Activated CD8-positive, alpha-beta memory T cell treated with anti-CD3 and anti-CD28 coated beads, Interleukin-2, amount 10 ng/mL, durations not matched to agents 7 days and 5 days (primary cell): ENCODE measurements at places on chromosomes 7 and 10. TPM values are rescaled to one million over a fixed set of nuclear protein-coding genes. Genes with fewer than 3 reads are reported as not detected.

Gene GNAT3
- total RNA-seq: not detected

Gene GRID2IP
- 0.14 TPM for total RNA-seq

DNA sequence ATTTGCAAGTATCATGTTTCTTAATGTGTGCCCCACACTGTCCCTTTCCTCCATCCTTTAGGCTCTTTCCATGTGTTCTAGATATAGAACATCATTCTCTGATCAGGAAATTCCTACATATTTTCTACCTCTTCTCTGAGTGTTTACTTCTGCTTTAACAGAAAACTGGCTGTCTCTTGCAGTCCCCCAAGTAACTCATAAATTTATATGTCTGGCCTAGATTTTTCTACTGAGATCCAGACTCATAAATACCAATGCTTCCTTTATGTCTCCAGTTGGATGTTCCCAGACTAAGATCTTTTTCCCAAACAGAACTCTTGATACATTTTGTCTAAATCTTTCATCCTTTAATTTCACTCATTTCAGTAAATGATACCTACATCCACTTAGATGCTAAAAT, 181.8 kb downstream of the CDK14 start:
- H3K4me3 ChIP-seq: no peak overlapping the region
- no peaks in the 10 kb centered on the region for H3K4me1 ChIP-seq
- DNase-seq: no peak
- no peaks in the 10 kb centered on the region for H3K27me3 ChIP-seq
- H3K36me3 ChIP-seq: no peaks in the 10 kb centered on the region

DNA sequence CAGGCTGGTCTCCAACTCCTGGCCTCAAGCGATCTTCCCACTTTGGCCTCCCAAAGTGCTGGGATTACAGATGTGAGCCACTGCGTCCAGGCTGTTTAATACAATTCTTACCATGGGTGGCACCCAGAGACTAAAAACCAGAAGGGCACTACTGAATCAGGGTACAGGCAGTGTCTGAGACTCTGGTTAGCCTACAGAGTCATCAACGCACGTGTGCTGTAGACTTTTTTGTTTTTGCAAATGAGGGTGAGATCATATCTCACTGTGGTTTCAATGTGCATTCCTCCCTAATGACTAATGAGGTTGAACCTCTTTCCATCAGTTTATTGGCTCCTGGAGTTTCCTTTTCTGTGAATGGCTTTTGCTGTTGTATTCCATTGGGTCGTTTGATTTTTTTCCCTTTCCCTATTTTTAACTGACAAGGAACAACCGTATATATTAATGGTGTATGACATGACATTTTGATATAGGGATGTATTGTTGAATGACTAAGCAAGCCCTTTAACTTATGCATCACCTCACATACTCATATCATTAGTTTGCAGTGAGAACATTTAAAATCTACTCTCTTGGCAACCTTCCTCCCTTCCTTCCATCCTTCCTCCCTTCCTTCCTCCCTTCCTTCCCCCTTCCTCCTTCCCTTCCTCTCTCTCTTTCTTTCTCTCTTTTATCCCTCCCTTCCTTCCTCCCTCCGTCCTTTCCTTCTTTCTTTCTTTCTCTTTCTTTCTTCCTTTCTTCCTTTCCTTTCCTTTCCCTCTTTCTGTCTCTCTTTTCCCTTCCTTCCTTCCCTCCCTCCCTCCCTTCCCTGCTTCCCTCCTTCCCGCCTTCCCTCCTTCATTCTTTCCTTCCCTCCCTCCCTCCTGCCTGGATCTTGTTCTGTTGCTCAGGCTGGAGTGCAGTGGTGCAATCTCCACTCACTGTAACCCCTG, 9.3 kb upstream of the TMEM270 start:
- peaks cover 33% of the 10 kb centered on the region for H3K4me1 ChIP-seq
- DNase-seq: peak; percentile 53
- H3K36me3 ChIP-seq: no peaks in the 10 kb centered on the region
- H3K27me3 ChIP-seq: peaks cover 27% of the 10 kb centered on the region
- H3K4me3 ChIP-seq: no peak overlapping the region
- H3K27ac ChIP-seq: peak overlapping the region; percentile 49

GRCh38 chr10:124516181-124516580, 54.6 kb downstream of the LHPP start:
- peaks cover 8% of the 10 kb centered on the region for H3K4me1 ChIP-seq
- no peak overlapping the region for H3K27ac ChIP-seq
- no peaks in the 10 kb centered on the region for H3K27me3 ChIP-seq
- no peaks in the 10 kb centered on the region for H3K36me3 ChIP-seq
- no peak for DNase-seq
- H3K4me3 ChIP-seq: no peak overlapping the region

DNA sequence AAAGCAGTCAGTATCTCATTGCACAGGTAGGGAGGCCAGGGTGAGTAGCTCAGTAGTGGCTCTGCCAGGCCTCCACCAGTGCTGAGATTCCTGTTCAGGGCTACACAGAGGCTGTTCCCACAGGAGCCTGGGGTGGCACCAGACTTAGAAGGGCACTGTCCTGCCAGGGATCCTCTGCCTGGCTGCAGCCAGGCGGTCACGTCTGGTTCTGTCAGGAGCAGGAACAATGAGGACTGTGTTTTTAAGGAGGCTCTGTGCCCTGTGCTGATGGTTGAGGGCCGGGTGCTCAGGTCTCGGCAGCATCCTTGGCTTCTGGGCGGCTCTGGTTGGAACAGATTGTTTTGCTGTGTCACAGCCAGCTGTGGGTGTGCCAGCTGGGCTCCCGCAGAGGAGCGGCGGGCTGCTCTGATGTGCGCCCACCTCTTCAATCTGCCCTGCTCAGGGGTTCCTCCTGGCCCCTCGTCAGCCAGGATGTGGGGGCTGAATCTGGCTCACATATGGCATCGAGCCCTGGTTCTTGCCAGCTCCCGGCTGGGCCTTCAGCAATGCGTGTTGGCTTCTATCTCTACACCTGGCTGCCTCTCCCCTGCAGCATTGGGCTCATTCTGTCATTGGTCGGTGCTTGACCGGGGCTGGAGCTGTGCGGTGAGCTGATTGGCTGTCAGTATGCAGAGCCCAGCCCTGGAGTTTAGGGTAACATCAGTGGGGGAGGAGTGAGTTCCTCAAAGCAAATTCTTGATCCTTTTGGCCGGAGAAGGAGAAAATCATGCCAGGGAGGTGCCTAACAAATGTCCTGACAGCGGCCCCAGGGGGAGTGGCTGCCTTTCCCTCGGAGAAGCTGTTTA, 41.2 kb downstream of the TACR2 start:
- DNase-seq: no peak
- H3K4me1 ChIP-seq: peaks cover 8% of the 10 kb centered on the region
- no peaks in the 10 kb centered on the region for H3K27me3 ChIP-seq
- no peak overlapping the region for H3K4me3 ChIP-seq

DNA sequence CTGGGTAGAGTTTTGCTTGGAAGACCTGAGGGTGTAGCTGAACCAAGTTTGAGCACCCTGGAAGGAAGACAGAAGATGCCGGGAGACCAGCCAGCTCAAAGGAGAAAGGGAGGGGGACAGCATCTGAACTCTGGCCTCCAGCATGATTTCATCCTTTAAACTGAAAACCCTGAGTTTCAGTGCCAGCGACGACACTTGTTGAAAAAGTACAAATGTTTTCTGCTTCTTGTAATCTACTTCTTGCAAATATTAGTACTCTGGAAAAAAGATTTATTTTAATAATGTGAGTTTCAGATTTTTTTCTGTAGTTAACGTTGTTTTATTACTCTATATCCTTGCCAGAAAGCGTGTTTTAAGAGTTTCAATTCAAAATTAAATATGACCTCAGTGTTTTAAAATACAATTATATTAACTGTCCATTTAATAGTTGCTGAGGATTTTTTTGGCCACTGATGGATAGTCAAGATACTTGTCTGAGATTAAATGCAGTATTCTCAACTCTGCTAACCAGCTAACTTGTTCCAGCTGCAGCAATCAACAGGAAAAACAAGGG, 227.7 kb downstream of the MGMT start:
- no peak overlapping the region for H3K4me3 ChIP-seq
- no peak for DNase-seq
- no peaks in the 10 kb centered on the region for H3K27me3 ChIP-seq
- H3K36me3 ChIP-seq: no peaks in the 10 kb centered on the region
- no peak overlapping the region for H3K27ac ChIP-seq

DNA sequence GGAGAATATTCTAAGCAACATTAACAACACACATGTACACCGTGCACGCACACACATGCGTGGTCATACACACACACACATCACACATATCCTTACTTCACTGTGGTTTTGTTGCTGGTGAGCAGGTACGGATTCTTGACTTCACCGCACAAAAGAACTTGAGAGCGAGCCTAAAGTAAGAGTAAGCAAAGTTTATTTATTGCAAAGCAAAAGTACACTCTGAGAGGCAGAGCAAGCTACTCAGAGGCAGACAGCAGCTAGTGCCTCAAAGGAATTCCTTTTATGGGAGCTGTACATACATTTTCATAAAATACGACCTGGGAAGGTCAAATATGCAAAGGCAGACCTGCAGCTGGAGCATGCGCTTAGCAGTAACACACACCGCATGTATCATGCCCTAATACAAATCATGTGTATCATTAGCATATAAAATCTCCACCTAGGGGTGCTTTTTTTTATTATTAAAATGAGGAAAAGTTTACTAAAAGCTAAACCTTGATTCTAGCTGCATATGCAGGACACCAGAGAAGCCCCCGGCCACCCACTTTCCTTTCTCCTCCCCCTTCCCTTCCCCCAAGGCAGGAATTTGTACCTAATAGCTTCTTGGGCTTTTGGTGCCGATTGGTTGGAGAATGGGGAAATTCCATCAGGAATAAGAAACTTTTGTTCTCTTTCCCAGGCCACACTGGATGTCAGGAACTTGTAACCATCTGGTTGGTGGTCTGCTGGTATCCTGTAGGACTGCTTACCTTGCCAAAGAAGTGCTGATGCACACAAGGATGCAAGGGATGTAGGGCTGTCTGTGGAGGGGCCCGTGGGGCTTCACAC, 16.5 kb upstream of the GPR37 start:
- H3K27ac ChIP-seq: no peak overlapping the region
- no peaks in the 10 kb centered on the region for H3K4me1 ChIP-seq
- H3K4me3 ChIP-seq: no peak overlapping the region
- no peak for DNase-seq

DNA sequence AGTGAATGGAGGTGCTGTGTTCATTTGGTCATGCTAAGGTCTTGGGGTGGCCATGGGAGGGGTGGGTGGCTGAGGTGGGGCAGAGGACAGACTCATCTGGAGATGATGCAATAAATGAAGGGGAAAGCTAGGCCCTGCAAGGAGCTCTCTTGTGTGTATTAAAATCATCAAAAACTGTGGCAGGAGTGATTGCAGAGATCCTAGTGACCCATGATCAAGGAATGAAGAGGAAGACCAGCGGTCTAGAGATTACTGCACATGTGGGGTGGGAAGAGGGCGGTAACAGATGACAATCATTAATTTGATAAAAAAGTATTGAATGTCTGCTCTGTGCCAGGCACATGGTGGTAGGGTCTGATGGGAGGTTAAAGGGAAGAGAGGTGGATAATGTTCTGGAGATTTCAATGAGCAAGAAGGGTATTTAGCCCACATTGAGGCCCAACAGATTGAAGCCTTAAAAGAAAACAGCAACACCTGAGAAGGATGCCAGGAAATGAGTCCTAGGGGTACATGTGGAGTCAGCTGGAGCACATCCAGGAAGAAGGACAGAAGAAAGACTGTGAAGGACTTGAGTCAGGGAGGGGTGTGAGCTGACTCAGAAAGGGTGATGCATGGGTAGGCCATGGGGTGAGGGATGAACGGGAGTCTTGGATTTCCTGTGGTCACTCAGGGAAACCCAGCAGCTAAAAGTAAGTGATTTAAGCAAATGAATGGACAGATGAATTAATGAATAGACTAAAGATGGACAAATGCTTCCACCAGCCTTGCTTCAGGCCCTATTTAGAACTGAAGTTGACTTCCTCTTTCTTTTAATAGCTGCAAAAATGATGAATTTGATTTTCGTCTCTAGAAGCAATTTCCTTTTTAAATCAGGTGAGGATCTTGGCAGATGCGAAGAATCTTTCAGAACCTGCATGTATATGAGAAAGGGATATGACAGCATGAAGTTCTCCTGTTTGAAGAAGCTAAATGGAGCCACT, 83.1 kb upstream of the IGFBP3 start:
- no peaks in the 10 kb centered on the region for H3K4me1 ChIP-seq
- DNase-seq: no peak
- H3K27ac ChIP-seq: no peak overlapping the region
- no peaks in the 10 kb centered on the region for H3K27me3 ChIP-seq

DNA sequence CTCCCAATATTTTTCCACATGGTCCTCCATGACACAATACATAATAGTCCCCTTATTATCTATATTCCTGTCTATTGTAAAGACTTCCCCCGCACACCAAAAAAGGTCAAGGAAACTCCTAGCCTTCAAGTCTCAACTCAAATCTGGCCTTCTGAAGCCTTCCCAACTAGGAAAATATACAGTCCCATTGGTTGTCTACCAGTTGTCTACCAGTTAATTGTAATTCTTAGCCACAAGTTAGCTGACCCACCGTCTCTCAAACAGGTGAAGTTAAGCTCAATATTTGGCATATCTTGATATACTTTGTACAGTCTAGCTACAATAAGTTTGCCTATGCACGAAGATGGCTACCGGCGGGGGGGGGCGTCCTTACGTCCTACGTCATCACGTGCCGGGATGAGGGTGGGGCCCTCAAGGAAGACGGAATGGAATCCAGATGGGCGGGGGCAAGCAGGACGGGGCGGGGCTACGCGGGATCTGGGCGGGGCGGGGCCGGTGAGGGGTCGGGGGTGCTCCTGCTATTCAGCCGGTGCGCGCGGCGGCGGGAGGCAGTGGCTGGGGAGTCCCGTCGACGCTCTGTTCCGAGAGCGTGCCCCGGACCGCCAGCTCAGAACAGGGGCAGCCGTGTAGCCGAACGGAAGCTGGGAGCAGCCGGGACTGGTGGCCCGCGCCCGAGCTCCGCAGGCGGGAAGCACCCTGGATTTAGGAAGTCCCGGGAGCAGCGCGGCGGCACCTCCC, at the start of gene AHR:
Gene AHR (plus strand): TSS at position 551 of the 738 bp plus-strand sequence. CDS start 613 bp downstream, outside the sequence.
- peaks cover 12% of the 10 kb centered on the region for H3K36me3 ChIP-seq
- DNase-seq: peak; percentile 94
- H3K27me3 ChIP-seq: no peaks in the 10 kb centered on the region
- H3K4me3 ChIP-seq: peak within 1 kb of the TSS; percentile 91

DNA sequence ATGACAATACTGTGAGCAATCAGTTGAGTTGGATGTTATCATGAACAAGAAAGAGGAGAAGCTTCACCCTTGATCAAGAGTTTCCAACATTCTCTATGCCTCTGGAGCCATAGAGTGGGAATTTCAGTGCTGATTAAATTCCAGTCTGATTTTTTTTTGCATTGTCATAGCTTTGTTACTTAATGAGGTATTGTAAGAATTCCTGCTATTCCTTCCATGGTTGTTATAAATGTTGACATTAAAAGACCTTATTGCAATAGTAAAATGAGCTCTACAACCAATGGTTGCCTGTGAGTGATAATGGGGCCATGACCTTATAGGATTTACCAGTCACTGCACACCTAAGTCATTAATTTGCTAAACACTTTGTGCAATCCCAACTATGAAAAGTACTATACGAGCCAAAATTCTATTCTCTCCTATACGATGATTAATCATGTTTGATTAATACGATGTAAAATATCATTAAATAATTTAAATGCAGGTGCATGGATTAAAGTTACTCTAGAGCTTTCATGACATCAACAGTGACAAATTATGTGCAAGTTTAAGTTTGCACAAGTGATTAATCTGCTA, 353.2 kb upstream of the KLF6 start:
- no peak overlapping the region for H3K4me3 ChIP-seq
- no peaks in the 10 kb centered on the region for H3K27me3 ChIP-seq
- peaks cover 37% of the 10 kb centered on the region for H3K36me3 ChIP-seq
- no peak overlapping the region for H3K27ac ChIP-seq
- peaks cover 26% of the 10 kb centered on the region for H3K4me1 ChIP-seq

- DNase-seq: no peak
- H3K4me3 ChIP-seq: no peak overlapping the region
- H3K27ac ChIP-seq: no peak overlapping the region
- H3K36me3 ChIP-seq: peaks cover 41% of the 10 kb centered on the region
- H3K4me1 ChIP-seq: no peaks in the 10 kb centered on the region
These were observed 39.8 kb downstream of the MAD1L1 start for GRCh38 chr7:2192831-2193534.
